PC-9 (cell line): ENCODE measurements at places on chromosomes 7 and 10.

- H3K4me3 ChIP-seq = no peak overlapping the region
- no peaks in the 10 kb centered on the region for H3K36me3 ChIP-seq
- peak; percentile 40 for DNase-seq
- H3K27me3 ChIP-seq = no peaks in the 10 kb centered on the region
These were observed 667.2 kb downstream of the GATA3 start for GRCh38 chr10:8721650-8722049.

DNA sequence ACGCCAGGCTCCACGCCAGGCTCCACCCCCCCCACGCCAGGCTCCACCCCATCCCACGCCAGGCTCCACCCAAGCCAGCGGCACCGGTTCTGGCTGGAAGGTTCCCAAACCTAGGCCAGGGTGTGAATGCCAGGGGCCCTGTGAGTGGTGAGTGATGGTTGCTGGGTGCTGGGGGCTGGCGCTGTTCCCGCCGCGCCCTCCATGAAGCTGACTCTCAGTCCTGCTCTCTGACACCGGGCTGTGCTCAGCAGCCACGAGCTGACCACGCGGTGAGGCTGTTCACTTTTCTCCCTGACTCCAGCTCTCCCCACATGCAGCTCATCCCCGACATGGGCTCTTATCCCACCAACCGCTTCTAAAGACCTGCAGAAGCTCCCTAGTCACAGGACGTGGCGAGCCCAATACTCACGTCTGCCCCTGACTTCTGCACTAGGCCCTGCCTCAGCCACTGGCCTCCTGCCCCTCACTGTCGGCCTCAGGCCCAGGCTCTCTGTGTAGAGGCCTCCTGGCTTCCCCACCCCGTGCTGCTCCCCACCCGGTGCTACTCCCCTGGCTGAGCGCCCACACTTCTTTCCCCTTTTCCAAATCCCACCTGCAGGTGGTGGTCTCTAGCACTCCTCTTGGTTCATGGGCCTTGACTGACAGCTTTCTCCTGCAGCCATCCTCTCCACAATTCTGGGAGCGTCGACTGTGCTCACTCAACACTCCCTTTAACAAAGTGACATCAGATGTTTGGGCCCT is 603.0 kb downstream of the PTPRN2 start:
- H3K27me3 ChIP-seq = peaks cover 77% of the 10 kb centered on the region
- H3K4me1 ChIP-seq = no peaks in the 10 kb centered on the region
- H3K36me3 ChIP-seq = no peaks in the 10 kb centered on the region

DNA sequence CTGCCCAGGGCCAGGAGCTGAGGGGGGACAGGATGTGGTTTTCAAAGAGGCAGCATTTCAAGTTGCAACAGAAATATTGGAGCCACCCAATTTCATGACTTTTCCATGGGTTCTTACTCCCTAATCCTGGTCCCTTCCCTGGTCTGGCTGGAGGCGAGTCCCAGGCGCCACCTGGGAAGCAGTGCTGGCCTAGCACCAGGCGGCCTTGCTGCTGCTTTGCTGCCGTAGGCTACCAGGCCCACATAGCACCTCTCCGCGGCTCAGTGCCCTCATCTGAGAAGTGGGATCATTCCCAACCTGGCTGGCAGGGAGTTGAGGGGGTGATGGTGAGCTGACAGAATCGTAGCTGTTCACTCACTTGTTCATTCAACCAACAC is 33.7 kb downstream of the ZMIZ1 start:
- no peaks in the 10 kb centered on the region; the same call in 1 of the 2 replicates for H3K4me1 ChIP-seq
- no peaks in the 10 kb centered on the region for H3K27me3 ChIP-seq
- DNase-seq = no peak
- no peak overlapping the region for H3K27ac ChIP-seq
- H3K4me3 ChIP-seq = no peak overlapping the region

DNA sequence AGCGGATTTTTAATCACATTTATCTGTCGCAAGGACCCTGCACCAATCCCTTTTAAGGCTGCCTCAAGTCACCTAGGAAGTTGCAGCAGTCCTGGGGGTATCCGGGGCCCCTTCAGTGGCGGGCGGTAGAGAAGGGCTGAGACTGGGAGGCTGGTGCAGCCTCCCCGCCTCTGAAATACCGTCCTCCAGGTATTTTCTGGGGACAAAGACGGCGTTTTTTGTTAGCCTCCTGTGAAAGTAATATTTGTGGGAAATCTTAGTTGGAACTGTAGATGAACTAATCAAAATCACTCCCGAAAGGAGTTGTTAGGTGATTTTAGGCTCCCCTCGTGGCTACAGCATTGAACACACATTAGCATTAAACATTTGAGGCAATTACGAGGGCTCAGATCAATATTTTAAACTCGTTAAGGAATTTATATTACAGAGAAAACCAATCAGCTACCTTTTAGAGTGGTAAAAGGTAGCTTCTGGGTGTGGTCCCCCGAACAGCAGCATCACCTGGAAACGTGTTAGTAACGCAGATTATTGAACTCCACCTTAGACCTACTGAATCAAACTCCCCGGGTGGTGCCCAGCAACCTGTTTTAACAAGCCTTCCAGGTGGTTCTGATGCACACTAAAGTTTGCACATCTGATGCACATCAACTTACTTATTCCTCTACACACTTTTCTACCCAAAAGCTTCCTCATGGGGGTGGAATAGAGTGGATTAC is 530 bp upstream of the ANXA7 start:
- H3K4me3 ChIP-seq = peak overlapping the region; percentile 84
- no peaks in the 10 kb centered on the region for H3K27me3 ChIP-seq
- H3K4me1 ChIP-seq = peaks cover 43% of the 10 kb centered on the region
- peaks cover 9% of the 10 kb centered on the region; the same call in 1 of the 2 replicates for H3K36me3 ChIP-seq
- peak; percentile 24 for DNase-seq
- peak overlapping the region; percentile 89 for H3K27ac ChIP-seq

GRCh38 chr7:107972075-107972482 is 30.9 kb downstream of the LAMB1 start:
- H3K4me1 ChIP-seq = no peaks in the 10 kb centered on the region
- DNase-seq = no peak
- H3K36me3 ChIP-seq = peaks cover 54% of the 10 kb centered on the region

- no peak overlapping the region for H3K27ac ChIP-seq
- H3K27me3 ChIP-seq = no peaks in the 10 kb centered on the region
- no peaks in the 10 kb centered on the region for H3K36me3 ChIP-seq
- no peak for DNase-seq
These were observed 24.1 kb upstream of the PROSER2 start for GRCh38 chr10:11798845-11799735.

DNA sequence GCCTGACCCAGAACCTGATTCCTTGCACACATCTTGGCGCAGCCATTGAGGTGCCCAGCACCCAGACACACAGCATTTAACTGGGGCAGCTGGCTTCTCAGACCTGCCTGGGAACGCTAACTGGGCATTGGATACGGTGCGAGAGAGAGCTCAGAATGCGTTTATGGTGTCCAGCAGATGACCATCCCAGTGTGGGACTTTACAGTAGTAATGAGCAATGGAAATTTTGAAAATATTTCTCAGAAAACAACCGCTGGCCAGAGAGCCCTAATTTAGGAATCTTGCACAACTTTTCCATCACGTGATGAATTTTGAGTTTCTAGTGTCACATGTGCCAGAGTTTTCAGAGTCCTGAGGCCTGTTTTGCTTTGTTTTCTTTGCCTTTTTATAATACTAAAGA is 78.2 kb upstream of the SEC61G start:
- DNase-seq = no peak
- no peaks in the 10 kb centered on the region for H3K27me3 ChIP-seq
- no peak overlapping the region for H3K4me3 ChIP-seq
- no peaks in the 10 kb centered on the region for H3K36me3 ChIP-seq

GRCh38 chr7:115747174-115747573 is 283.4 kb downstream of the TFEC start:
- H3K36me3 ChIP-seq = no peaks in the 10 kb centered on the region
- no peak for DNase-seq
- H3K27me3 ChIP-seq = no peaks in the 10 kb centered on the region
- no peaks in the 10 kb centered on the region for H3K4me1 ChIP-seq
- no peak overlapping the region for H3K27ac ChIP-seq
- no peak overlapping the region for H3K4me3 ChIP-seq
